IPS DF 19.7 (cell line): ENCODE measurements at places on chromosomes 11 and 22.

DNA sequence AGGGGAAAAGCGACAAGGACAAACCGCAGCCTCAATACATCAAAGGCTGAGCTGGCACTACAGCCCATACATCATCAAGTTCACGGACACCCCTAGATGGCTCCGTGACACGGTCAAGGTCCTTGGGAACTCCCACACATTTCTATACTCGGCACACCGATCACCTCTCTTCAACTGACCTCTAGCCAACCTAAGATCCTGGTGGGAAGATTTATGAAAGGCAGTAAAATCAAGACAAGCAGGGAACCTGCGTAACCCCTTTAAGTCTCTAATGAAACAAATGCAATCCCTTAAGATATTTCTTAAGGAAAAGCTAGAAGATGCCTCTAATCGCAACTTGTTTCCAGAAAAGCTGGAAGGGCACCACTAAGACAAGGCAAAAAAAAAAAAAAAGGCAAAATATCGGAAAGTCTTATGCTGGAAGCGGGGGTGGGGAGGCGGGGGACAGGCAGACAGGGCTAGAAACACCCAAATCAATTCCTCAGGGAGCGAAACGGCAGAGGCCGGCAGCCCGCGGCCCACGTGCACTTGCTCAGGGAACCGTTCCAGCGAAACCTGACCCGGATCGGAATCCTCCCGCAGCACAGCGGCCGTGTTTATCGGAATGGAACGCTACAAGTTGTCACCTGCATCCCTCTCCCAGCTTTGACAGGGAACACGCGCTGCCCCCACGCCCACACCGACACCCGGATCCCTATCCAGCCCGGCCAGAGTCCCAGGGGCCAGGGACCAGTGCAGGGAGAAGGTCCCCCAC, 1.4 kb downstream of the ARHGAP20 start:
- DNase-seq = no peak

DNA sequence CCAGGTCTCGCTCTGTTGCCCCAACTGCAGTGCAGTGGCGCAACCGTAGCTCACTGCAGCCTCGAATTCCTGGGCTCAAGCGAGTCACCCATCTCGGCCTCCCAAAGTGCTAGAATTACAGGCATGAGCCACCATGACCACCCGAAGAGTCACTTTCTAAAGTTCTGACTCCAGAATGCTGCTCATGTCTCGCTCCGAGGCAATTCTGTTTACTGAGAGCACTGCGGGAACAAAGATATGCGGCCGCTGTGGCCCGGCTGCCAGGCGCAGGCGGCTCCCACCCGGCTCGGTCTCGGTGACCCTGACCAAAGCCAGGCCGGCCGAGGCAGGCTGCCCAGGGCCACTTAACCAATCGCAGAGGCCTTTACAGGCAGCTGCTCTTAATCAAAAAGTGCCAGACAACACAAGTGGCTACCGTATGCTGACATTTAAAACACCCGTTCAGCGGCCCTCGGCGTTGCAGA, 78.7 kb downstream of the PHF21B start:
- no peak for DNase-seq

DNA sequence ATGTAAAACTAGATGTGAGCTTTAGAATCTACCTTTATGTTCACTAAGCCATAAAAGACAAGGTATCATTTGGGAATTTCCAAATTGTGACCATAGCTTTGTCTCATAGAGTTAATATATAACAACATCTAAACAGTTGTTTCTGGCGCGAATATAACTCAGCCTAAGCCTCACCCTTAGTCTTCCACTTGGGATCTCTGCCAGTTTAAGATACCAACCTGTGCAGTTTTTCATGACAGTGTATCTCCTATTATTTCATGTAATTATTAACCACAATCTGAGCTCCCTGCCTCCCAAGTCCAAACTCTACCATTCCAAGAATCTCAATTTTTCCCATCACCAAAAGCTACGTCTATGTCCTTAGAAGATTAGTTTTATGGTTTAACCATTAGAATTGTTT, 572.5 kb upstream of the ISX start:
- no peak for DNase-seq

DNA sequence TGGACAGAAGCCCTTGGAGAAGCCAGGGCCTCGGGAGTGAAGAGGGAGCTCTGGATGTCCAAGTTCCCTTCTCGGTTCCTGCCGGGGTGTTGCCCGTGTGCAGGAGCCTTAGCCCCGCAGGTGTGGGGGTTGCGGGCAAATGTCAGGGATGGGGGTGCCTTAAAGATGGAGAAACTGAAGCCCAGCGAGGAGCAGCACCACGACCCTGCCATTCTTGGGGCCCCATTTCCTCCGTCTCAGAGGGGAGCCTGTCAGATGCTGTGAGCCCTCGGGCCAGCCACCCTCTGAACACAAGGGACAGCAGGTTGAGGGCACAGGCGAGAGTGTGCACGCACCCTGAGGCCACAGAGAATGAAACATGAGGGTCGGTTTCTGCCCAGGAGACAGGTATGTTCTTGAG, 6.3 kb downstream of the OSBPL5 start:
- DNase-seq = no peak

DNA sequence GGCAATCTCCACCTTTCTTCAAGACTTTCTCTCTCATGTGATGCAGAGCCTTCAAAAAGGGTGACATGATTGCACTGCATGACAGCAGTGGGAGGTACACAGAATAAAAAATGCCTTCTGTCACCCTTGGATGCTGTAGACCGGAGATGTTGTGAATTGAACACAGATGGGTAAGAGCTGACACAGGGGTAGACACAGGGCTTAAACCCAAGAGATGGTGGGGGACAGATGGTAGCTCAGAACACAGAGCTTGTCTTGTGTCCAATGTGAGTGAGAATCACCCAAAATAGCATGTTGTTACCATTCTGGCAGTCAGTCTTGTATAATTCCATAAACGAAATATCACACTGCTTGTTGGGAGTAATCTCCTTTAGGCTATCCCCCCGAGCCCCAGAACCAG, 69.9 kb downstream of the JRKL start:
- no peak for DNase-seq

GRCh38 chr22:45001653-45002052, 8.2 kb downstream of the PHF21B start:
- DNase-seq = no peak

DNA sequence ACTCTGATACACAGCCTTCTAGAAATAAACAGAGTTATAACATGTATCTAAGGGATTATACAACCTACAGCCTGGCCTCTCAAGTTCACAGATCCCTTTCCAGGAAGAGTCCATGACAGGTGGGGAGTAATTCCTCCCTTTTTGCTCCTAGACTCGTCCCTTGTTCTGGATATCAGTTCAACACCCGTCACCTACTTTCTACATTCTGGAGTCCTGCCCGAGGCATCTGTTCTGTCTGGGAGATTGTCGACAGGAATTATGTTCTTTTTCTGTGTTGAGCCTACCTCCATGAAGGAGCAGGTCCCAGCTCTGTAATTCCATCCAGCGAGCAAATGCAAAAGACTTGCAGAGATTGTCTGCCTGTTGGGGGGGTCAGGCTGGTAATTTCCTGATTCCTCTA, 224.6 kb upstream of the NTM start:
- no peak for DNase-seq

DNA sequence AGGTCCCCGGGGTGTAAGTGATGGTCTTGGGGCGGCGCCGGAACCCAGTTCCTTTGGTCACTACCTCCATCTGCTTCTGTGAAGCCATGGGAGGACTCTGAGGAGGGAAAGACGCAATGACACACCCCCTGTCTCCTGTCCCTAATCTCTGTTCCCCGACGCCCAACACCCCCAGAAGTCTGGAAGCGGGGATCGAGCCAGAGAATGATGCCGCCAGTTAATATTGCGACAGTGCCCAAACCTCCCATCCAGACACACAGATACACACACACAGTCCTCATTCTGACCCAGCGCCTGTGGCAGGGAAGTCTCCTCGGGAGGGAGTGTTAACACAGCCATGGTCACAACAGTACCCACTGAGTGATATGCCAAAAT, 352 bp downstream of the C22orf23 start:
- no peak for DNase-seq

DNA sequence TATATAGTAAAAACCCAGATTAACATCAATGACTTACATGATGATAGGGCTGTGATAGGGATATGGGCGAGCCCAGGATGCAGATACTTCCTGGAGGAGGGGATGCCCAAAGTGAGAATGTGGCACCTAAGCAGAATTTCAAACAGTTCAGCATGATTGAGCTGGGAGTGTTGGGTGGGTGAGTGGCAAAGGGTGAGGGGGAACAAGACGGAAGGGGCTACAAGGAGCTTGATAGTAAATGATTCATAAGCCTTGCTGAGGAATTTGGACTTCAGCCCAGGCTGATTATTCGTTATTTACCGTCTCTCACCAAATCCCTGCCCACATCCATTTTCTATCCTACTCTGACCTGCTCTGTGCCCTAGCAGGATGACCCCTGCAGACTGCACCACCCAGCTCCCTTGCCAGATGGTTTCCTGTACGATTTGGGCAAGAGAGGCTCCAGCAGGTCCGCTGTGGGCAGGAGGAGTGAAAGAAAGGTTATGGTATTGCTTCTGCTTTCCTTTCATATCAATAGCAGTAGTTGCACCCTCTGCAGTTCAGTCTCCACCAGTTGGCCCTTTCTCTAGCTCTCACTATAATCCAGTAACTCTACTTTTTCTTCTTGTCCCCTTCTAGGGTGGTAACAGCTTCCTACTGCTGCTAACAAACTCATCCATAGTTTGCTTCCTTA, 30.3 kb upstream of the SIK2 start:
- no peak for DNase-seq

GRCh38 chr22:45934659-45935341, 42.2 kb downstream of the WNT7B start:
- no peak for DNase-seq

DNA sequence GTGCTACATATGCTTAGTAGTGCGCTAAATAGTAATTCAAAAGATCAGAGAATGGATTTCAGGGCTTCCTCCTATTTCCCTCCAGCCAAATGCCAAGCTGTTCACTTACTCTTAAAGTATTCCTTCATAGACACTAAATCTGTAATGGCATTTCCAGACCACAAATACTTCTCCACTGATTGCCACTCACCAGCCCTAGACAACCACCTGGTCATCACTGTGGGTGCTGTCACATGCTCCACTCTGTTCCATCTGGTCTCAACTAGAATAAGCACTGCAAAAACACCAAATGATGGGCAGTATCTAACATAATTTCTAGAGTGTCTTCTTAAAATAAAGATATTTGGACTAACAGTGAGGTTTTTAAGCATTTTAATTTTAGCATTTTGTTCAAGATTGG, 341.3 kb downstream of the AASDHPPT start:
- DNase-seq = no peak

DNA sequence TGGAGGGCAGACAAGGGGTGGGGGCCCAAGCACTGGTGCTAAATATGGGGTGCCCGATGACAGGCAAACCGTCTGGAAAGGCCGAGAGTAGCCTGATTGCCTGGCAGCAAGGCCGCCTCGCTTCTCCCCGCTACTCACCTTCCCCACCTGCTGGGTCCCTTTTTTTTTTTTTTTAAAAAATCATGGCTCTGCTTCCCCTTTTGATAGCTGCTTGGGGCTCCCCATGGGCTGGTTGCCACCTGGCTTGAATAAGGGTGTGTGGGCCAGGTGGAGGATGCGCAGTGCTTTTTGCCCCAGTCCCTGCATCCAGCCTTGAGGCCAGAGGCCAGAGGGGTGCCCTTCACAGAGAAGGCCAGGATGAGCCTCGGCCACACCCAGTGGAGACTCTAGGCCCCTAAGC, 112.0 kb downstream of the ST3GAL4 start:
- no peak for DNase-seq

- no peak for DNase-seq
These were observed 47.8 kb downstream of the NTM start for GRCh38 chr11:131418189-131418588.

DNA sequence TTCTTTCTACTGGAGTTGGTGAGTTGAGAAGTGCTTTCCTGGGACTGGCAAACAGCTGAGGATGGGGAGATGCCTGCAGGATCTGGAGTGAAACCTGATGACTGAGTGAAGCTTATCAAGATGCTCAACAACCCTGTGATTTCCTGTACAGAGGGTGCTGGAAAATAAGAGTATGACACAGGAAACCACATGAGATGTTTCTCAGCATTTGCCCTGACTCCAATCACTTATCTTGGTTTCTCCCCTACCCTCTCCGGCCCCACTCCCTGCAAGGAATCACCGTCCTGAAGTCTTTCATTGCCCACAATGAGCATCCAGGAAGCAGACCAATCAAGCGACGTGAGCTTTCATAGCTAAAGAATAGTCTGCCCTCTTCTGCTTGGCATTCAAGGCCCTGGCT, at the start of gene MRGPRX2:
Gene MRGPRX2 (minus strand): TSS at position 89 of the 400 bp plus-strand sequence. CDS start 4,315 bp downstream, outside the sequence.
- no peak for DNase-seq

- DNase-seq = no peak
These were observed 50.8 kb downstream of the BUD13 start for GRCh38 chr11:116721988-116722387.

DNA sequence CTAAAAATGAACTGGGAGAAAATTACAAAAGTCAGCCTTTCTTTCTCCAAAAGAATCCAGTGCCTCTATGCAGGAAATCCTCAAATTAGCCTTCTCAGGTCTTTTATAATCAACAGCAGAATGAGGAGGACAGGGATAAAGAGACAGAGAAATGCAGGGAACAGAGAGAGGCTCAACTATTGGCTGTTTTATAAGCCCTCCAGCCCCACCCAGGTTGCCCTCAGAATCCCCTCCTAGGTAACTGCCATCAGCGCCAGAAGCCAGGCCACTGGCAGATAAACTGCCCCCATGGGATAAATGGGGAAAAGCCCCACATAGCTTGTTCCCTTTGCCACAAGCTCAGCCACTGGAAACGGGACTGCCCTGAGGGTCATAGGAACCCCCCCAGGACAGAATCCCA, 10.9 kb upstream of the HMOX1 start:
- no peak for DNase-seq

- DNase-seq = no peak
These were observed 12.6 kb downstream of the LMO1 start for GRCh38 chr11:8250981-8251615.

DNA sequence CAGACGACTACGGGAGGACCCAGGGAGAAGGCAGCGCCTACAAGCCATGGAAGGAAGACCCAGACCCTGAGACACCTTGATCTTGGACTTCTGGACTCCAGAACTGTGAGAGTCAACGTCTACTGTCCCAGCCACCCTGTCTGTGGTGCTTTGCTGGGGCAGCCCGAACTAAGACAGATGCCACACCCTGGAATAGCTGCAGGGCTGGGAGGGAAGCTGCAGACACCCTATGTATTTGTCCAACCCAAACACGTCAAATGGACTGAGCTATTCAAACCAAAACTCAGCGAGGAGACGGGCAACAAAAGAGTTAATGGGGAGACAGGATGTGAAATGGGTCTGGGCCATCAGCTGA, 169.3 kb downstream of the CTTN start:
- no peak for DNase-seq

GRCh38 chr11:20363149-20363499, 390 bp upstream of the HTATIP2 start:
- no peak for DNase-seq

DNA sequence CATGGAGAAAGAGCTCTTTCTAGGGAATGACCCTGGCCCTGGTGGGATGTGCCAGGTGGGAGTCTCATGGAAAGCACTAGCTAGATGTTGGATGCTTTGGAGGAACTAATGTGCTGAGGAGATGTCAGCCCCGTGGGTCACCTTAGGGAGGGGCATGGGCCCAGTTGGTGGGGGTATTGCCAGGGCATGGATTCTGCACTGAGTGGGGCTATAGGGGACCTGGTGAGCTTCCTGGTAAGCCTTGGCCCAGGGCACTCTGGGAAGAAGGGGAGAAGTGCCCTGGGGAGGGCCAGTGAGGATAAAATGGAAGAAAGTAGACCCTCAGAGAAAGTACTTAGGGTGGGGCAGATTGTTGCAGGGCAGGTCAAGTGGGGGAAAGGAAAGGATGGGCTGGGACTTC, 65.2 kb upstream of the SORL1-AS1 start:
- DNase-seq = no peak
